HS-27A (cell line): ENCODE measurements at places on chromosomes 4 and X.

- no peak for DNase-seq
These were observed 26.6 kb upstream of the CD99 start for GRCh38 chrX:2664502-2664901.

DNA sequence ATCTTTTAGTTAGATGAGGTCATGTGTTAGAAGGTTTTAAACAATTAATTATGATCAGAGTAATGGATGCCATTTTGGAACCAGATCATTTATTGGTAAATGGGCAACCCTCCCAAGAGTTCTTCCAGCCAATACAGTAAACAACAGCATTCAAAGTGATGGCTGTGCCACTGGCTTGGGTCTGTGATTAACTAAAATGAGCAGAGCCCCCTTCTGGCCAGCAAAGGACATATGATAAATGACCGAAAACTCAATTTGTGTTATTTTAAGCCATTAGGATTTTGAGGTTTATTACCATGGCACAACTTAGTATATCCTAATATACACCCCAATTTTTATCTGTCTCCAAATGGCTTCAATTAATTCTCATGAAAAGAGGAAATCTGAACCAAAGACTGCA is 90.8 kb upstream of the NPFFR2 start:
- DNase-seq: no peak

GRCh38 chr4:74041418-74041817 is 2.9 kb upstream of the CXCL3 start:
- DNase-seq: no peak

DNA sequence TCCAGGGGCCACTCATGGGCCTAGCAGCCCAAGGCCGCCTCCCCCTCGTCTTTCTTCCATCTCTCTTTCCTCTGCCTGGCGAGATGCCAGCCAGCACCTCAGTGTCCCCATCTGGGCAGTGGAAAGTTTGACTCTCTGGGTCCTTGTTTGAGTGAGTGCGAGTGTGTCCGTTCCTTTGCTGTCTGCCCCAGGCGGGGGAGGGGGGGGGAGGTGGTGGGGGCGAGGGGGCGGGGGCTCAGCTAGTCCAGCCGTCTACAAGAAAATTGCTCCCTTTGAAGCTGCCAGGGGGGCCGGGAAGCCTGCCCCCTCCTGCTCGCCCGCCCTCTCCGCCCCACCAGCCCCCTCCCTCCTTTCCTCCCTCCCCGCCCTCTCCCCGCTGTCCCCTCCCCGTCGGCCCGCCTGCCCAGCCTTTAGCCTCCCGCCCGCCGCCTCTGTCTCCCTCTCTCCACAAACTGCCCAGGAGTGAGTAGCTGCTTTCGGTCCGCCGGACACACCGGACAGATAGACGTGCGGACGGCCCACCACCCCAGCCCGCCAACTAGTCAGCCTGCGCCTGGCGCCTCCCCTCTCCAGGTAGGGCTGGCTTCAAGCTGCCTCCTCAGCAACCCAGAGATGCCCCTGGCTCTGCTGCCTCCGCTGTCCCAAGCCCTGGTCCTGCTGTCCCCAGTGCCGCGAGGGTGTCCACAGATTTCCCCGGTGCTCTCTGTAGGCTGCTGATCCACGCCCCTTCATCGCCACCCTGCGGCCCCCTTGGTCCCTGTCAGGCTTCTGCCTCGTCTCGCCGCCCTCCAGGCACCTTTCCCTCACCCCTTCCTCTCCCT is at the start of gene BGN:
Gene BGN, plus strand, starts transcription at position 440 of the 821 bp plus-strand sequence. CDS start 9,652 bp downstream, outside the sequence.
- DNase-seq: no peak

DNA sequence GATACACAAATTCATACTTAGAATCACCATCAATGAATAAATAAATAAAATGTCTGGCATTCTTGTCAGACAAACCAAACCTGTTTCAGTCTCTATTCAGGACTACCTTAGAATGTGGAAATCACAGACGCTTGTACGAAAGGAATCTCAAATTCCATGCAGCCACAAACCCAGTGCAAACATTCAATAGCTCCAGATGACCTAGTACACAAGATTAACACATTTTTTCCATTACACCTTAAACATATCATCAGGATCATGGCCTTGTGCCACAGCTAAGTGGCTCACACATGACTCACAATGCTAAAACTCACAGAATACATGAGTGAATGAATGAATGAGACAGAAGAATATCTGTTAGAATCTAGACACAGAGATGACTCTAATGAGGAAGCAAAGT is 134.2 kb downstream of the PWWP3B start:
- DNase-seq: no peak

GRCh38 chr4:89708903-89709421 is 128.0 kb downstream of the SNCA start:
- DNase-seq: no peak

GRCh38 chrX:10106806-10107205 is 50.0 kb upstream of the CLCN4 start:
- DNase-seq: no peak

DNA sequence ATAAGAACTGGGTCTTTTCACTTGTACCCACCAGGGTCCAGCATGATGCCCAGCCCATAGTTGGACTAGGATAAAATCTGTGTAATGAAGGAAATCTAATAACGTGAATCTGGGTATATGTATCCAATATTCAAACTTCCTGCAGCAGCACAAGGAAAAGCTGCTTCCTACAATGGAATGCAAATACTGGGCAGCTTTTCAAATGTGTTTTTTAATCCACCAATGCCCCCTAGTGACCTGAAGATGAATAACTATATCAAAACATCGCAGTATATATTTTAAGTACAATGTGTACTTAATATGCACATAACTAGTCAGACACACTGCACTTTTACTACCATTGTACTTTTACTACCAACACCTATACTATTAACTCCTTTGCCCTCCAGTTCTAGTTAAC is 5.3 kb downstream of the APOO start:
- DNase-seq: no peak

GRCh38 chrX:19960913-19961312 is 29.9 kb downstream of the BCLAF3 start:
- DNase-seq: no peak
